ENCODE measurements at places on chromosomes 4 and X.

DNA sequence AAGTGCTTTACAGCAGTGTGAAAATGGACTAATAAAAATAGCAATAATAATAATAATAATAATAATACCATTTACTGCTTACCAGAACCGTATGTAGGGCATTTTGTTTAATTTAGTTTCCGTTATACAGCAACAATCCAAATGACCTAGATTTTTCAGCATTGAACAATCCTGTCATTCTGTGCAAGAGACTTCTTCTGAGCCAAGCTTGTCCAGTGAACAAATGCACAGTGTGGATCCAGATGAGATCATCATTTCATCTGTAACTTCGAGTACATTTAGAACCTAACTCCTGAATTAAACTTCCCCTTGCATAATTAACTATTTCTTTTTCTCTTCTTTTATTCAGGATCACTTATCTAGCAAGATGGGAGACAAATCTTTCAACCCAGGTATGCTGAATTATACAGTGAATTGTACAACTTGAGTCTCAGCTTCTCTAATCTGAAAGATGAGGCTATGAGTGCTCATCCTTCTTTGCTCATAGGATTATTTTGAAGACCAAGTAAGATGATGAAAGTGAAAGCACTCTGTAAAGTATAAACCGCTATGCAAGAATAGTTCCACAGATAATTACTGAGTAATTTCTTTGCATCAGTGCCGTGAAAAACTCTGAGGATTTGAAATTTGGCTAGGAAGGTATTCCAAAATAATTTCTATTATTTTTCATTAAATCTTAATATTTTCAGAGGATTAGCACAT, 6.6 kb downstream of the CLNK start:
- no peak for DNase-seq

- DNase-seq, result no peak
These were observed 28.3 kb downstream of the CYTL1 start for GRCh38 chr4:4990857-4991540.

GRCh38 chrX:11420851-11421250, 127.6 kb downstream of the AMELX start:
- no peak for DNase-seq

DNA sequence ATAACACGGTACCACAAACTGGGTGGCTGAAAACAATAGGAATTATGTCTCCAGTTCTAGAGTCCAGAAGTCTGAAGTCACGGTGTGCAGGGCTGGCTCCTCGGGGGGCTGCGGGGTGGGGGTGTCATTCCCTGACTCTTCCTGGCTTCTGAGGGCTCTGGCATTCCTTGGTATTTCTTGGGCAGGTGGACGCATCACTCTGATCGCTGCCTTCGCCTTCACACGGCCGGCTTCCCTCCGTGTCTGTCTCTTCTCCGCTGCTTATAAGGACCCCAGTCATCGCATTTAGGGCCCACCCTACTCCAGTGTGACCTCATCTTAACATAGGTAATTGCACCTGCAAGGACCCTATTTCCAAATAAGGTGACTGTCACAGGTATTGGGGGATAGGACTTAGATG, 134.6 kb downstream of the CPZ start:
- DNase-seq, result no peak

- DNase-seq, result no peak
These were observed 875.8 kb upstream of the SLIT2 start for GRCh38 chr4:19375931-19376330.

DNA sequence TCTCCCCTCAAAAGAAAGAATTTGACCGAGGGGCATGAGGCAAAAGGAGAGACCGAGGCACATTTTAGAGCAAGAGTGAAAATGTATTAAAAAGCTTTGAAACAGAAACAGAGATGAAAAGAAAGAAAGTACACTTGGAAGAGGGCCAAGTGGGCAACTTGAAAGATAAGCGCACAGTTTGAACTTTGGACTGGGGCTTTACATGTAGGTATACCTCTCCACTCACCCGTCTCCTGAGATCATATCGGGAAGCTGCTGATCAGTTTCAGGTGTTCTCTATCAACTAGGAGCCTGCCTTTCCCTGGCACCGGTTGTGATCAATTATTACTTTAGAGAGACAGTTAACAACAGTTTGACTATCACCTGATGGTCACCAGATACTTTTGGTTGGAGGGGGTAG, 2666.5 kb downstream of the ARAP2 start:
- no peak for DNase-seq

- no peak for DNase-seq
These were observed 125.8 kb upstream of the LNX1 start for GRCh38 chr4:53717064-53717549.

DNA sequence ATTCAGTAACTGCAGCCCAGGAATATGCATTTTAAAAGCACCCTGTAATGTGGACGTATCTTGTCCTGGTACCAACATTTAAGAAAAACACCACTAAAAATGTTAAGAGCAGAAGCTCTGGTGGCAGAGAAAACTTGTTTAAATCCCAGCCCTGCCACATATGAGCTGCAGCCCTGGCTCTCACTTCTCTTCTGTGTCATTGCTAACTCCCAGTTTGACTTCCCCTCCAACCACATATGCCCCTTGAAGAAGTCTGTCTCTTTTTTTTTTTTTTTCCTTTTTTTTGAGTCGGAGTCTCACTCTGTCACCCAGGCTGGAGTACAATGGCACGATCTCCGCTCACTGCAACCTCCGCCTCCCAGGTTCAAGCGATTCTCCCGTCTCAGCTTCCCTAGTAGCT, 14.8 kb downstream of the LHFPL1 start:
- no peak for DNase-seq

DNA sequence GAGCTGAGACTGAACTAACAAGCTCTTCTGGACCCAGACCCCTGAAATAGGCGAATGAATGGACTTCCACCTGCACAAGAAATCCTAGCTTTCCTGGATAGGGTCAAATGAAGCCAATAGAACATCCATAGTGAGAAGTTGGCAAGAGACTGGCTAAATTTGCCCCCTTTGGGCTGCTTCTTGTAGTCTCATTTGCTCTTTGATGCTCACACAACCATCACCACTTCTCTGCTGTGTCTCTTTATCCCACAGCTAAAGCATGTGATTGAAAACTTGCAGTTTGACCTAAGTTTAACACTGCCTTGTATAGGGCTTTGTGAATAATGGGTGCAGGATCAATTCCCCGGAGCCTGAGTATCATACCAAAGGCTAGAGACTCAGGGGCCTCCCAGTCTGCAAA, 38.2 kb downstream of the NLGN3 start:
- no peak for DNase-seq

- DNase-seq, result no peak
These were observed 919 bp upstream of the SEC24B start for GRCh38 chr4:109432696-109433095.

- DNase-seq, result no peak
These were observed 5.3 kb upstream of the SRPK3 start for GRCh38 chrX:153775293-153776119.

DNA sequence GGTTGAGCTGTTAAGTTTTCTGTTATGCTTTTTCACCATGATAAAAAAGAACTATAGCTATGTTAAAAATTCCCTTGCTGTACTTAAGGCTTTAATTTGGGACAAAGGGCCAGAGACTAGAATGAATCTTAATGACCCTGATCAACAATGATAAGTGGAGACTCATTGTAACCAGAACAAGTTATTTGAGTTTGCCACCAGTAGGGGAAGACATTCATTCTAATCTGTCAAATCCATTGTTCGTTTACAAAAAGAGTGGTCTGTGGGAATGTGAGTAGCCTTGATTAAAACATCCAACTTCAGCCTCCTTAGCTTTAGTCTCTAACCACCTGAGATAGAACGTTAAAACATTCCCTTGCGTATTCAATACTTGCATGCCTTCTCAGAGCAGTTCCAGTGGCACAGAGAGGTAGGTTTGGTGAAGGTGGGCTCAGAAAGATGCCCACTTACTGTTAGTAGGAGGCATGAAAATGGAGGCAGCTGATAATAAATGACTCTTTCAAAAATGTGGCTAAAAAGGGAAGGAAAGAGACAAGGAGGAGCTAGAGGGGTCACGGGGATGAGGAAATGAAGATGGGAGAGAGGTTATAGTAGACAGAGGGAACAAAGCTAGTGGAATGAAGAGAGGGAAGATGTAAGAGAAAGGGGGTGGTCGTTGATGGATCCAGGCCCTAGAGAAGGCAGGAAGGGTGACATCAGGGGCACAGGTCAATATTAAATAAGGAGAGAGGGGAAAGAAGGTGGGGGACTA, 66.2 kb downstream of the EGF start:
- no peak for DNase-seq

DNA sequence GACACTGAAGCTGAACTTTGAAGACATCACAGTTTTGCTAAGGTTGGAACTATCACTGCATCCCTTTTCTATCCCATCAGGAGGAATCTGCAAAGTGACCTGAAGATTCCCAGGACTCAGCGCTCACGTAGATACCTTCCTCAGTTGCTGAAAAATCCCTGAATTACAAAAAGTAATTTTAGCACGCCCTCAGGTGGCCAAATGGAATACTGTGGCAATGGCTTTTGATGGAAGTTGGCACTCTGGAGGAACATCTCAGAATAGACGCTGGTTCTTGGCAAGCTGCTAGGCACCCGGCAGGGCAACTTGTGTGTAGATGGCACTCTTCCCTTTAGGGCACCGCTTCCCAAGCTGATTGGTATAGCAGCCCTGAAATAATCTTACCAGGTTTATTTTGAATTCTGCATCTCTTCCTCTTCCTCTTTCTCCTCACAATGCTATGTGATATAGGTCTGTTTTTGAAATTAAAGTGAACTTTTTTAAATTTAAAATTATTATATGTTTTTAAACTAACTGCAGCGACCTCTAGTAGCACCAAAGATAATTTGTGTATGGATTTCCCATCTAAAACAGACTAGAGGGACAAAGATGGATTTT, 16.3 kb upstream of the ESX1 start:
- peak; percentile 1 for DNase-seq

GRCh38 chrX:70129816-70130215, 3.4 kb upstream of the IGBP1 start:
- no peak for DNase-seq

DNA sequence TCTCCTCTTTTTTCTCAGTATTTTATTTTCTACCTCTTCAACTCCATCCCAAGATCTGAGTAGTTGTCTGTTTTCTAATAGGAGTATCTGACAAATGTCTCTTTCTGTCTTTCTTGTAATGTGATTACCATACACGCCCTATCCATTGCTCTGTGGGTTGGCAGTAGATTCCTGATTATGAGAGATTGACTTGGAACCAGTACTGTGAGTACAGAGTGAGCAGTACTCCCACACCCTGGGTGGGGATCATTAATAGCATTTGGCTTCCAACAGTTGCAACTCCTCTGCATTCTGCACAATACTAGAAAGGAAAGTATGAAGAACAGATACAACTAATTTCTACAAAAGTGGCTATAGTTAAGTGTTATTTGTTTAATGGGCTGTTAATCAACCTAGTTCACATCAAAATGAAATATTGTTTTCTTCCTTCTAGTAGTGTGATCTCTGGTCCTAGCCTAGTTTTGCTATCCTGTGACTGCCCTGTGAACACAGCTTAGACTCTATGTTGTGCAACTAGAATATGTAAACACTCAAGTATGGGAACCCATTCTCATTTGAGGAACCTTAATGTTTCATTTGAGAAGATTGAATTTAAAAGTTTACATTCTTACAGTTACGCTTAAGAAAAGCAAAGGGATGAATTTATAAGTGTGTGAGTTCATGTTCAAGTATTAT, 112.9 kb downstream of the PTPN13 start:
- DNase-seq, result no peak

GRCh38 chr4:122895336-122895995, 26.9 kb downstream of the NUDT6 start:
- no peak for DNase-seq

GRCh38 chrX:11632732-11633131, 33.0 kb downstream of the ARHGAP6 start:
- no peak for DNase-seq

- no peak for DNase-seq
These were observed 102.9 kb upstream of the SLC34A2 start for GRCh38 chr4:25552580-25553271.

- no peak for DNase-seq
These were observed 69.9 kb downstream of the AMELX start for GRCh38 chrX:11363069-11363594.

GRCh38 chr4:151527699-151528098, 118.7 kb downstream of the FHIP1A start:
- DNase-seq, result no peak

DNA sequence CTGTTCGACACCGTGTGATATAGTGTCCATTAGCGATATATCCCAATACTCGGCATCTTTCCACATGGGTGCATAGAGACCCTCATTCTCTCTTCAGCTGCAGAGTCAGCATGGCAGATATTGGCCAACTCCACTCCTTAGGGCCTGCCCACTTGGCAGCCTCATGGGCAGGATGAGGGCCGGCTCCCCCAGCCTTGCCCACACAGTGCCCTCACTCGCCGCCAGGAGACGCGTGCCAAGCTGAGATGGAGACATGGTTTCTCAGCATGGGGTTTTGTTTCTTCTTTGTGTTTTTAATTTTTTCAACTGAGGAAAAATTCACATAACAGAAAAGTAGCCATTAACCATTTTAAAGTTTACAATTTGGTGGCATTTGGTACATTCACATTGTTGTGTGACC, 5.3 kb upstream of the PLXNA3 start:
- no peak for DNase-seq

- no peak for DNase-seq
These were observed 104.6 kb downstream of the DTHD1 start for GRCh38 chr4:36385951-36386571.

DNA sequence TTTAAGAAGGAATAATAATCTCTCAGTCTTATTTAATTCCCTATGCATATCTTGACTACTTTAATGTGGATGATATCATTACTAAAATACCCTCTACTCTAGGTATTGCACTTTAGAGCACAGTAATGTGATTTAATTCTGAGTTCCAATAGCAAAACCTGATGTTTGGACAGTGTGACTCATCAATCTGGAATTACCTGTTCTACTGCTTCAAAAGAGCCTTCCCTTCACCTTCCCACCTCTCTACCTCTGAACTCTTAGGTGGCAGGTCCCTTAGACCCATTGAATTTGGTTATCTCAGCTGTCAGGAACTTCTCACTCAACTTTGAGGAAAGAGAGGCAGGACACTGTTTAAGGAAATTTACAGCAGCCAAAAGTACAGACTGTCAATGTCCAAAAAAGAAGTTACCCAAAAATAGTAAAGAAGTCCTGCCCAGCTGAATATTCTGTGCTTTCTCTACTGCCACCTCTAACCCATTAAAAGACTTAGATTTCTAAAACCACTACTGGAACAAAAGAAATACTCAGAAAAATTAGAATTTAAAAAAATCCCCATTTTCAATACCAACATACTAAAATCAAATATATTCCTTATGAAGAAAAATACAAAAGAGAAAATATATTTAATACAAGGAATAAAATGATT, 123.1 kb upstream of the GPM6A start:
- DNase-seq, result no peak

DNA sequence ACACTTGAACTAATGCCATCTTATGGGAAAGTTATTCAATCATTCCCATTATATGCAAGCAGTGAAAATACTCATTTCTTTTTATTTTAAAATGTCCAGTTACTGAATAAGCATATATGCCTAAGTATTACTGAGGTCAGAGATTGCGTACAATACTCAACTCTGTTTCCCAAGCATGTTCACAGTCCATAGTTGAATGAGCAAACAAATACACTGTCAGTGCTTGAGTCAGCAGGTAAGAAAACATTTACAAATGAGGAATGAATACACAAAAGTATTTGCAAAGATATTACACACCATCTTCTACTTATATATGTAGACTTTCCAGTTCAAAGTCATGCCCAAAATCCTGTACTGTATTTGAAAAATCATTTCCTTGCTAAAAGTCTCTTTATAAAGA, 74.1 kb downstream of the TSPAN5 start:
- no peak for DNase-seq

- DNase-seq, result no peak
These were observed 245.8 kb upstream of the SMIM31 start for GRCh38 chr4:164508097-164508496.
